Activated CD4-positive, alpha-beta T cell treated with anti-CD3 and anti-CD28 coated beads, Interleukin-2, Interleukin-6, amounts not matched to agents 100 ng/mL and 50 ng/mL, durations not matched to agents 16 hours and 8 hours (primary cell): ENCODE measurements at places on chromosomes 12 and 14.
A peak's percentile ranks its signal among the peaks of the same experiment; 100 is the strongest.

DNA sequence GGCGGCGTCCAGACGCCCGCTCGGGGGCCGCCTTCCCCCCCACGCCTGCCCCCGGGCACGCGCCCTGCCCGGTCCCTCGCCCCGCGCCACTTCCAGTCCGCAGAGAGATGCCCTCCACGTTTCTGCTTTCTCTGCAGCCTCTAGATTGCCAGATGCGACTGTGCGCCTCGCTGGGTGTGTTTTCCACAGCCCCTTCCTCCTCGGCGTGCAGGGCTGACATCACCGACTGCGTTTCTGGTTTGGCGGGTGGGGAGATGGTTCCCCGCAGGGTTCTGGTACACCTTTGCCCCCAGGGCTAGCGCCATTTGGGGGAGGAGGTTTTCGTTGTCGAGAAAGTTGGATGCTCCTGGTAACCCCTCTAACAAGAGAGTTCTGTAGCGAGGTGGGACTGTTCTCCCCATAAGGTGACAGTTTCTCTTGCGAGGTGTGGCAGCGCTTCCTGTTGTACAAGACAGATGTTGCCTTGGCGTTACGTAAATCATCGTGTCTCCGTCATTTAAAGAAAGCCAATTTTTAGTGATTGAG, 1.5 kb downstream of the CALM1 start:
- DNase-seq = peak; percentile 67

DNA sequence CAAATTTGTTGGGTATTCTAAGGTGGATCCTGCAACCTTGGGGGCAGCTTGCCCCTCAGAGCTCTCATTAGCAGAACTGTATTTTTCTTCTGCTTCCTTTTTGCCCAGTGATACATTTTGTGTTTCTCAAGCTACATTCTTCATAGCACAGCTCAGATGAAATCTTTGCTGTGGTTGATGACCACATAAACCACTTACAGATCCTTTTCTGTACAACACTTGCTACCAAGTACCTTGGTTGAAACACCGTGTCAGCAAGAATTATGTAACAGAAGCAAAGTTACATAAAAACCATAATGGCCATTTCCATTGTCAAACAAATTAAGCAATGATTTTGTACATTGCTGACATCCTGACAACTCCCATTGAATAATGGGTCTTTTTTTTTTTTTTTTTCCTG, 9.7 kb upstream of the PLBD1 start:
- peak; percentile 11 for DNase-seq

DNA sequence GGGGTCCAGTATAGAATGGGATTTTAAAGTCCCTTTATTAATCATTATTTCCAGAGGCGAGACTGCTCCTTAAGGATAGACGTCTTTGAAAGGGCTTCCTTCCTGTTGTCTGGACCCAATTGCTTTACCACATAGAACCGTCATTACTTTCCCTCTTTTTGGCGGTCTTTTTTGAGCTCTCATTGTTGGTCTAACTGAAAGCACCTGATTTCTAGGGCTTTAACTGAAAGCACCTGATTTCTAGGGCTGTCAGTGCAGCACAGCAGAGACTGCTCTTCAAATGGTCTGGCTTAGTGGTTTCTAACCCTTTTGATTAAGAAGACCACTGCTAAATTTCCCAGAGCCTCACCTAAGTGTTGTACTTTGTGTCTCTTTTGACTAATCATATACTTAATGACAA, 95.8 kb downstream of the PRKCH start:
- DNase-seq = no peak

DNA sequence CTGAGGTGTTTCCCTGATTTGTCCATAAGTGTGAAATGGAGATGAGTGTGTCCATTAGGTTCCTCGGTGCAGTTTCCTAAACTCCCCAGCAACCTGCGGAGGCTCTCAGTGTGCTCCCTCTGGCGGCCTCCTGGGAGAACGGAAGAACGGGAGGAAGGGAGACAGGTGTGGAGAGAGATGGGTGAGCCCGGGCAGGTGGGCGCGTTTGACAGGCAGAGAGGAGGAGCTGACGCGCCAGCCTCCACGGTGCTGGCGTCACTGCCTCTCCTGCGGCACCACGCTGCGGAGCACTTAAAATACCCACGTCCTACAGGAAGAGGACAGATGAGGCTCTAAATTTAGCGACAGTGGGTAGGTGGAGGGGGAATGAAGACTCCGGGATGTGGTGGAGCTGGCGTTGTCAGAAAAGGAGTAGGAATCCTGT, 26.8 kb upstream of the PEX5 start:
- peak; percentile 25 for DNase-seq

DNA sequence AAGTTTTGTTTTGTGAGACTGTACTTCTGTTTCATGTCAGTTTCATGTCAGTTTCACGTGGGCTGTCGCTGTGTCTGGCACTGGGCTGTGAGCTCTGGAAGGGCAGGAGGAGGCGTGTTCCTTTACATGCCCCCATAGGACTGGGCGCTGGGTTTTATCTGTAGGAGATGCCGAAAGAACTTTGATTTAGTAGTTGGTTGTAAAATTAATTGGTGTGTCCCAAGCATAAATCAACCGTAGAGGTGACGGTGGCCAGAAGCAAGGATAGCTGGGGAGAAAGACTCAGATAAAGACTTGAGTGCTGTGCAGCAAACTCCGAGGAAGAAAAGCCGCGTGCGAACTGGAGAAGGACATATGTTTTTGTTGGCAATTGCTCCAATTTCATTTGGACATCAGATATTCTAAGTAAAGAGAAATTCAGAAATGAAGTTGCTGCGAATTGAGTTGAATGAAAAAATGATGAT, 182.5 kb downstream of the VRK1 start:
- DNase-seq = no peak

DNA sequence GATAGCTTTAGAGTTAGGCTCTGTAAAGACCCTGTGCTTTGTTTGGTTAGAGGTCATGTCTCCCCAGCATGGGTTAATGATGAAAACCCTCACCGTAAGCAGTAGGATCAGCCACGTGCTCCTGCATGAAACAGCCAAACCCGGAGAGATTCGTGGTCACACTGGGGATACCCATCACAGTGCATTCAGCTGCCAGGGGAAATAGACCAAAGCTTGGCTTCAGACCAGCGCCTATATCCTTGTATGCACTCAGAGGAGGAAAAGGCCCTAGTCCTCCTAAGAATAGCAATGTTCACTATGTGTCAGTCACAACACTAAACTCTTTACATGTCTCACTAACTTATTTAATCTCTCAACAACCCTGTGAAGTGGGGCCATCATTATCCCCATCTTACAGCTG, 16.3 kb downstream of the SPX start:
- no peak for DNase-seq

DNA sequence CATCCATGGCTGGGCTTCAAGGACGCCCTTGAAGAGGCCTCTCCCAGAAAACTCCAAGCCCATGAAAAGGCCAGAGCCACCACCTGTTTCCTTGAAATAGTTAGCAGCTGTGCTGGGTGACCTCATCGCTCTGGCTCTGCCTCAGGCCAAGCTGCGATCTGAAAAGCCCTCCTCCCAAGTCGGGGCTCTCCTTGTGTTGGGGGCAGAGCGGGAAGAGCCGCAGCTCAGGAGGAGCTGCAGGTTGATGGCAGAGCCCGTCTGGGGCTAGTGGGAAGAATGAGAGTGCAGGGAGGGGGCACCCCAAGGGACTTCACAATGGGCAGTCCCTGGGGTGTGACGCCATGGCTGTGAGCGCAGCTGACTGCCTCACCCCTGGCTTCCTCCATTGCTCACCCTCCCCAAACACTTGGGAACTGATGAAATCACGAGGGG, 50.0 kb upstream of the STON2 start:
- no peak for DNase-seq

DNA sequence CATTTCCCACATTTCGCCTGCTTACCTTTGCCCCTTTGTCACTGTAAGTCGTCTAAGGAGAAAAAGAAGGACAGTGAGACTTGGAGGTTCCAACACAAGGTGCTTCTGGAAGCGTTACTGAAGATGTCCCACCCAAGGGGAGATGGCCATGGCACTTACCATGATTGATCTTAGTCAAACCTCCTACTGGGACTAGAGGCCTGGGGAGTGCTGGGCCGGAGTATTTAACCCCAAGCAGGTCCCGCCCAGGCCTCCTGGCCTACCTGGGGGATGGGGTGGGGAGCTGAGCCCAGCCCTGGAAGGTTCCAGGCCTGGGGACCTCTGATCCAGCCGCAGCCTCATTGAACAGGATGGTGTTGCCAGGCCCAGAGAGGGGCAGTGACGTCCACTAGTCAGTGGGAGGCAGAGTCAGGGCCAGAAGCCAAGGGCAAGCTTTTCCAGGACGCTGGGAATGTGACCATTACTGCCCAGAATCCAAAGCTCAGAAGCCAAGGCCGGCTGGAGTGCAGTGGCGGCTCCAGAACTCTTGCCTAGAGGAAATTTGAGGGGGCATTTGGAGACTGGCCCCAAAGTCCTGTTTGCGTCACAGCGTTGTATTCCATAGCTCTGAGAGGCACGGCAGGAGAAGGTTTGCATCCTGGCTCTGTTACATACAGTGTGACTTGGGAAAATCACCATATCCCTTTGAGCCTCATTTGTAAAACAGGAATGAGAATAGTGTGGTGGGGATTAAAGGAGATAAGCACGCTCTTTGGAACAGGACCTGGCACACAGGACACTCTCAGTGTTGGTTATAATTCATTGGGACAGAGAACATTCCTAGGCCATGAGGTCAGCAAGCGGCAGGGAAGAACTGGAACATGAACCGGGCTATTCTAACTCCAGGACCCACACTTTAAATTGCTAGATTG, at the start of gene HPD:
Gene HPD, minus strand, starts transcription at position 198 of the 911 bp plus-strand sequence. Its CDS starts 36 bp downstream, at position 162.
- DNase-seq = no peak

DNA sequence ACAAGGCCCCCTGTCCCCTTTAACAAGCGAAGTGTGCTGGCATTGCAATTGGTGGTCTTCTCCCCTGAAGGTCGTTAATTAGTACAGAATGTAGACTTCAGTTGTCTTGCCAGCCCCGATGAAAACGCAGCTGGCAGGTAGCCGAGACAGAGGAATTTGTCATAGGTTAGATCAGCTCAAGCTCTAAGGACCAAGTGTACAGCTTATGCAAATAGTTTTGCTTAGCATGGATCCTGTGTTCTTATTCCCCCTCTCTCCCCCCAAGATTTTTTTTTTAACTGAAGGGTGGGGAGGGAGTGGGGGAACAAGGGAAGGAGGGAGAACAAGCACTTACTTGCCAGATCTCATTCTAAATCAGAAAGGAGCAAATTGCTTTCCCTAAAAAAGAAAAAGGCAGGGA, 58.6 kb upstream of the PARP11 start:
- no peak for DNase-seq

DNA sequence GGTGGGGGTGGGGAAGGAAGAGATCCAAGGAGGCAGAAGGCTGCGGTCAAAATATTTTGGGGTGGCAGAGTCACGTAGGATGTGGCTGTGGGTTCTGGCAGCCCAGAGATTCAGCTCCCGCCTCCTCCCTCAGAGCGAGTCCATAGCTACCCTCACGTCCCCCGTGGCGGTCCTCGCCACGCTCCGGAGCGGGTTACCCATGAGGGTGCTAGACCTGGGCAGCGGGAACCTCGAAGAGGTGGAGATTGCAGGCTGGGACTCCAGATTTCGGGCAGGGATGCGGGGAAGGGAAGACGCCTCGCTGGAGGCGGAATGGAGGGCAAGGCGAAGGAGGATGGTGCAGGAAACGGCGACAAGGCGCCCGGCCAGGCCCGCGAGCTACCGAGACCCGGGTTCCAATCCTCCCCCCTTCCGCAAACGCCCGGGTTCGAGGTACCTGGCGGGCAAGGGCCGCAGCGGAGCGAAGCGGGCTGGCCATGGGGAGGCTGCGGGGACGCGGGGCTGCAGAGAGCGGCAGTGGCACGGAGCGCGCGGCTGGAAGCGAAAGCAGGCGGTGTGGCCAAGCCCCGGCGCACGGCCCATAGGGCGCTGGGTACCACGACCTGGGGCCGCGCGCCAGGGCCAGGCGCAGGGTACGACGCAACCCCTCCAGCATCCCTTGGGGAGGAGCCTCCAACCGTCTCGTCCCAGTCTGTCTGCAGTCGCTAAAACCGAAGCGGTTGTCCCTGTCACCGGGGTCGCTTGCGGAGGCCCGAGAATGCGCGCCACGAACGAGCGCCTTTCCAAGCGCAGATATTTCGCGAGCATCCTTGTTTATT, 46.2 kb downstream of the BCAT1 start:
- DNase-seq = peak; percentile 78
